ENCODE measurements at places on chromosomes 7 and 10.

DNA sequence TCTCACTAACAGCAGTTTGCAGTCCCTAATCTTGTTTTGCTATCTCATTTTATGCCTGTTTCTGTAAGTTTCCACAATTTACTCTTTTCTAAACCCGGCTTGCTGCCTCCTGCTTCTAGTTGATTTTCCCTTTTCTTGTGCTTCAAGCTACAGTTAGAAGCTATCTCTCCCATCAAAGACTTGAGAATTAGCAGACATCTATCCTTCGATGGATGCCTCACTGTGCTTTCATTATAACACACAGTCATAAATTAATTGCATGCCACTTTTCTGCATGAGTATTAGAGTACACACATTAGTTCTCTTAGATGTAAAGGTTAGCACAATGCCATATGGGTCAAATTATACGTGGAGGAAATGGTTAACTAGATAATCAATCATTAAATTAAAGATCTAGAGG, 48.7 kb downstream of the SEMA3A start:
- no peak for DNase-seq

GRCh38 chr10:96683065-96683464, 37.2 kb downstream of the PIK3AP1 start:
- no peak for DNase-seq

- DNase-seq, result no peak
Observed at GRCh38 chr10:123428391-123428790, 237.8 kb upstream of the GPR26 start.

GRCh38 chr10:20874261-20874660, 22.9 kb downstream of the NEBL start:
- no peak for DNase-seq

GRCh38 chr10:30166929-30167328, 107.5 kb upstream of the JCAD start:
- DNase-seq, result no peak

DNA sequence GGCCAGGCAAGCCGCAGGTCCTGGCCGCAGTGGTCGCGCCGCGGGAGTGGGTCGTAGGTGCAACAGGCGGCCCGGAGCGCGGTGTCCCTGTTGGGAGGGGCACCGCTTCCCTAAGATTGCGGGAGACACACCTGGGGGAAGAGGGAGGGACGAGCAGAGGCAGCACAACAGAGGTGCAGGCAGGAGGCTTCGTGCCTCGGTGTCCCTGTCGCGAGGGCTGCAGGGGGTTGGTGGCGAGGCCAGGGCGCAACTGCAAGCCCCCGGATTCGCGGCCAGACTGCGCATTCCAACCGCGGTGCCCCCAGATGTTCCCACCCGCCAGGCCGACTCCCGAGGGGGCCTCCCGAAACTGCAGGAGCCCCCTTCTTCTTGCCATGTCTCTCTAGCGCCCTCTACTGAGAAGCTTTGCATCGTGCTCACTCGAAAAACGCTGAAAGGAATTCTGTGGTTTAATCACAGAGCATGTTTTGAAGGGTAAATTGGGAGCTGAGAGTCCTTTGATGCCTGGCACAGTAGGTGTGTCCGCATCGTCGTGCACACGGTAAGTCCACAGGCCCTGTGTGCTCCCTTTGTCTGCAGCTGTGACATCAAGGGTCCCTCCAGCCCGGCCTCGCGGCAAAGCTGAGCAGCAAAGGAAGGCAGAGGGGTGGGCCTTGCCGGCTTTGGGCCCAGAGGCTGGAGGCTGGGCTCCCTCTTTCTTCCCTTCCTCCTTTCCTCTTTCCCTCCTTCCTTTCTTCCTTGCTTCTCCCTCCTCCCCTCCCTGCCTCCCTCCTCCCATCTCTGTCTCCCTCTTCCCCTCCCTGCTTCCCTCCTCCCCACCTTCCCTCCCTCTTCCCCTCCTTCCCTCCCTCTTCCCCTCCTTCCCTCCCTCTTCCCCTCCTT, 6.2 kb upstream of the MBL2 start:
- DNase-seq, result no peak

DNA sequence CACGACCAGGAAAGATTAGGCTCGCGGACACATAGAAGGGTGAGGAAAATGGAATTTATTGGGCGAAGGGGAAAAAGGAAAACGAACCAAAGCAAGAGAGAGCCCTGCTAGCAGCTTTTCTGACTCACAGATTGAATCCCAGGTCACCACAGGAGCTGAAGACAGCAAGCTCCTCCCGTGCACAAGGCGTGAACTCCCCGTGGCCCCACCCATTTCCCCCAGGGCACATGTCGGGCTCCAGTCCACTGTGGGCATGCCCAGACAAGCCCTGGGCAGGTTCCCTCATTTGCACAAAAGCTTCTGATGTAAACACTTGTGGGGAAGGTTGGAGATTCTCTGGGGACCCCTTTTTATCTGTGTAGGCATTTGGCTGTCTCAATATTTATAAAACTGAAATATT, 582.4 kb downstream of the SUGCT start:
- no peak for DNase-seq

- DNase-seq, result no peak
Observed at GRCh38 chr7:24827589-24827988, 70.3 kb upstream of the GSDME start.

DNA sequence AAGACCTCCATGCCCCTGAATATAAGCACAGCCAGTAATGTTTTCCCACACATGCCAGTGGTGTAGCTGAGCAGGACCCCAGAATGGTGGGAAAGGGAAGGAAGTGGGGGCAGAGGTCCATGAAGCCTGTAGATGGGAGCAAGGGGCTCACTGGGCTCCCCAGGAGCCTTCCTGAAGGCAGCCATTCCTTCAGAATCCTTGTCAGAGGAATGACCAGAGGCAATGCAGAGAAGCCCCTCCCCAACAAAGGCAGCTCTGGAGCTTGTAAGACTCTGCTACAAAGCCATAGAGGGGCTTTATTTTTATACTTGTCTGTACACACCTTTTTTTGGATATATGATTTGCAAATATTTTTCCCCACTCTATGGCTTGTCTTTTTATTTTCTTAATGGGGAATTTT, 165.0 kb upstream of the TCF7L2 start:
- no peak for DNase-seq

- no peak for DNase-seq
Observed at GRCh38 chr10:18351421-18351820, 211.2 kb downstream of the CACNB2 start.

DNA sequence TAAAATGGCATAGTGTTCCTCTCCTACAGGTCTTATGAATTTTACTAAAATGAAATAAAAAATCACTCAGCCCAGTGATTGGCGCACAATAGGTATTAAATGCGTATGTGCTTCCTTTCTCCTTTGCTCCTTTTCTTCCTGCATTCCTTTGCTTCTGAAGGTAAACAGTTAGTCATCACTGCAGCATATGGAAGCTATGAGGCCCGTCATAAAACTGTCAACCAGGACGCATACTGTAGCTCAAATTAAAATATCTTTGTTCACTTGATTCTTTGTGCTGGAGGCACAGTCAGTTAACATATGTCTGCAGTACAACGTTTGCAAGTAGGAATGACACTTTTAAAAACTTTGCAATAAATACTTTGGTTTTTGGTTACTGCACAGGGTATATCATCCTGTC, 374.7 kb downstream of the TCERG1L start:
- DNase-seq, result no peak

- DNase-seq, result no peak
Observed at GRCh38 chr7:130838738-130839137, 104.7 kb upstream of the KLF14 start.

GRCh38 chr10:33065111-33065510, 107.1 kb upstream of the ITGB1 start:
- DNase-seq, result no peak

DNA sequence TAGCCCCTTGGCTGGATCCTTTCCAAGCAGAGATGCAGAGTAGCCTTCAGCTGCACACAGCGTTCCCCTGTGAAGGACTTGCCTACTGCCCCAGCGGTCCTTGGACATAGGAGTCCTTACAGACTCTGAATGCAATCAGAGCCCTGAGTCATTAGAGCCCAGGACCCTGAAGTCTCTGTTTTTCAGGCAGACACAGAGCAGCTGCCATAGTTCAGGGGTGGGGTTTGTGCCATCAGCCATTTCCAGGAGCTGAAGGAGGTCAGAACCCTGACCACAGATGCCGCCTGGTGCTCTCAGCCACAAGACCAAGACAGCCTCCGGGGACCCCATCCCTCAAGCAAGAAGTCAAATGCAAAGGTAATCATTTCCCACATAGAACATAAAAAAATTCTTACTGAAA, 32.8 kb upstream of the WDFY4 start:
- no peak for DNase-seq

DNA sequence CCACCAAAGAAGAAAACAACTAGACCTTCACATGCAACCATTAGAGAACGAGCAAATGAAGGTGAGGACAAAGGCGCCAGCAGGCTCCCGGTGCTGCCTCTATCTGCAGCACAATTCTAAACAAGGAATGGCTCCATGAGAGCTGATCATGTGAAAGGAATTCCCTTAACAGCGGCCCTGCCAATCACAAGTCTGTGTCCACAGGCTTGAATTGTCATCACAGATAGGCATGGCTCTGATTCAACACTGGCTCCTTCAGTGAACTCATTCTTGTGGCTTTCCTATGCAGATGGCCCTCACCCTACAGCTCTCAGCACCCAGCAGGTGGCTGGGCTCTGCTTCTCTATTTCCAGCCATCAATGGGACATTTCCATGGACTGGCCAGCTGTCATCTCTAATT, 36.2 kb downstream of the LAMB1 start:
- DNase-seq, result no peak

DNA sequence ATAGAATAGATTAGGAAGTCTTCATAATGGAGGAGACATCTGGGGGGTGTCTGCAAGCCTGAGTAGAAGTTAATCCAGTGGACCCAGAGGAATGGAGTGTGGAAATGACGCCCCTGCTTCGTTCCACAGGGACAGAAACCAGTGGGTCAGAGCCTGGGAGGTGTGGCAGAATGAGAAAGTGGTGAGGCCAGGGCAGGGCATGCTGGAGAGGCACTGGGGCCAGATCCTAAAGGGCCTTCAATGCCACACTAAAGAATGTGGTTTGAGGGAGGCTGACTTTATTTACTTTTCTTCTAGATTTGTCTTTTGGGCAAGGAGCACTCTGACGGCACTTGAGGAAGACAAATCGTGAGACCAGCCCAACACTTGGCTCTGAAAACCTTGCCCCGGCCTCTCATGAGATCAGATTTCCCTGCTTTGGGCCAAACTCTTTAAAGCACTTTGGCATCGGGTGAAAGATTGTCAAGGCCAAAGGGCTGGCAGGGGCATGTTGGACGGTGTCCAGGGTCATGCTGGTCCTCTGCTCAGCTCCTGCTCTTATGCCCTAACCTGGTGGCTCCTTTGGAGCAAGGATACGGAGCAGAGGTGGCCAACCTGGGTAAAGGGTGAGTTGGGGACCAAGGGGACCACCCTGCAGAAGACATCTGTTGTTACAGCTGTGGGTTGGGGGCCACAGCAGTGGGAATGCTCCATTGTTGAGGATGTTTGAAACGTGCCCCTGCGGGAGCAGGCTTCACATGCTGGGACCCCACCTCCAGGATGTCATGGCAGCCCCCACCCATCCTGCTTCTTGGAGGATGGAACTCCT, 157.0 kb upstream of the ZMIZ1 start:
- DNase-seq, result no peak

- DNase-seq, result no peak
Observed at GRCh38 chr7:142152076-142152475, 40.6 kb downstream of the MGAM2 start.

DNA sequence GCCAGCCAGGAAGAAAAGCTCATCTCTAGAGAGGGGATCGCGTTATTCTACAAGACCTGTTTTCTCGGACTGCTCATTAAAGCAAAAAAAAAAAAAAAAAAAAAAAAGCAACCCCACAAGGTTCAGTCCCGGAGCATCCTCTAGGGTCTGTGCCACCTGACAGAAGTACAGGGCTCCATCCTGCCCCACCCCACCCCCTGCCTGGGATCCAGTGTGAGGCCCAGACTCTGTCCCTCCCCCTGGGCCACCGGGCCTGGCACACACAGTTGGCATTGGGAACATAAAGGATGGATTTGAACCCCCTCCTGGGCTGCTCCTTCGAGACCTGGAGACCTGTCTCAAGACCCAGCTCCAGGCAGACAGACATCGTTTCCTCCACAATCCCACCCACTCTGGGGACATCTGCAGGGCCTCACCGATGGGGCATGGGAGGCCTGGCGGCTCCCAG, 688 bp downstream of the ORAI2 start:
- peak; percentile 23 for DNase-seq

Data from natural killer cell (primary cell).